ENCODE measurements at places on chromosomes 3 and 15.
A peak's percentile ranks its signal among the peaks of the same experiment; 100 is the strongest.

DNA sequence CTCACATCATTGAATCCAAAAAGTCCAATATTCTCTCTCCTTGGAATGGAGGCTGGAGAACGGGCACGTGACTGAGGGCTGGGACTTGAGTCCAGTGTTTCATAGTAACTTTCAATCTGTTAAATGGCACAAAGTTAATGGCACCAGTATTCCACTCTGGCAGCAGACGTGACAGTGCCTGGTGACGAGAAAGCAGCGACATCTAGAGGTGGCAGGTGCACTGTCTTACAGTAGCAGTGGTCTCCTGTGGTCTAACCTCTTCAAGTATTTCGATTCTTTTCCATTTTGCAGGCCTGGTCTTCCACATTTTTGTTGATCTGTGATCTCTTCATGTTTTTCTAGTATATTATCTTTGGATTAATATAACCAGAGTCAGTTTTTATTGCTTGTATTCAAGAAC lies 107.1 kb downstream of the OXSM start:
- DNase-seq, result peak; percentile 19

DNA sequence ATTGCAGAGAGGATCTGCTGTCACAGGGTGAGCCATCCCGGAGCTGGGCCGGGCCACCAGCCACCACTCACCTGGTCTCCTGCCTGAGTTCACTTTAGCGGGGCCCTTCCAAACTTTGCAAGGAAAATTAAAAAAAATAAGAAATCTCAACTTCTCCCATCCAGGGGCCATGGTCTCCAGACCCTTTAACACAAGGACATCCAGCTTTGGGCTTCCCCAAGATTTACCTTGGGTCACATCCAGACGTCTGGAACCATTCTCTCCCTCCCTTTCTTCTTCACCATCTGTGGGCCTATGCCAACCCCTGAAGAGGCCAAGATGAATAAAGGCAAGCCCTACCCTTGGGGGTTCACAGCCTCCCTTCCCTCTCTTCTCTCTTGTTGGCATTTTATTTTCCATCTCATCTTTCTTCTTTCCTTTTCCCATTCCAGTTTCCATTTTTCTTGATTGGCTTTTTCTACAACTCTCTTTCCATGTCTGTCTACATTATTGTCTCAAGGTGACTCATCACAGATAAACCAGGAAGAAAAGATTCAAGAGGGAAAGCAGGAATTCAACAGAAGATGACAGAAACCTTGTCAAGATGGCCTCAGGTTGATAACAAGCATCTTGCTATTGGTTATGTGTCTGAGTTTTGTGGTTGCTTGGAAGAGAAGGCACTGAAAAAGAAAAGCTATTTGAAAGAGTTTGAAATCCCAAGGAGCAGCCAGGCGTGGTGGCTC lies 49.5 kb downstream of the ITGA11 start:
- no peak for DNase-seq

GRCh38 chr3:69326855-69327300 lies 59.0 kb downstream of the FRMD4B start:
- DNase-seq, result no peak

DNA sequence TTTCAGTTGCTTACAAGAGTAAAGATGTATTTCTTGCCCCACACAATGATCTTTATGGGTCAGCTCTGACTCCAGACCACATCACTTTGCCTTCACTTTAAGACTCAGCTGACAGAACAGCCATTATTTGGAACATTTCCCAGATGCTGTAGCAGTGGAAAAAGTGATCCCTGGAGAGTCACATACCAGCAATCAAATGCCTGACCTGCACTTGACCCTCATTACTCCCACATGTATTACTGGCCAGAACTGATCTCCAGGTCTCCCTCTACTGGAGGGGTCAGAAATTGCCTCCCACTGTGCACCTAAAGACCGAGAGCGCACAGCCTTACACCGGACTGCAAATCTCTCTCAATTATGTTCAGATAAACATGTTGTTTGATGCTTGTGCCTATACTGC lies 88.6 kb upstream of the ZNF385D start:
- no peak for DNase-seq

- DNase-seq, result no peak
Observed at GRCh38 chr3:11362600-11362999, 90.4 kb downstream of the ATG7 start.

- DNase-seq, result no peak
Observed at GRCh38 chr3:34483311-34483887, 685.0 kb downstream of the PDCD6IP start.

- DNase-seq, result no peak
Observed at GRCh38 chr3:39186692-39187151, 5.7 kb downstream of the XIRP1 start.

DNA sequence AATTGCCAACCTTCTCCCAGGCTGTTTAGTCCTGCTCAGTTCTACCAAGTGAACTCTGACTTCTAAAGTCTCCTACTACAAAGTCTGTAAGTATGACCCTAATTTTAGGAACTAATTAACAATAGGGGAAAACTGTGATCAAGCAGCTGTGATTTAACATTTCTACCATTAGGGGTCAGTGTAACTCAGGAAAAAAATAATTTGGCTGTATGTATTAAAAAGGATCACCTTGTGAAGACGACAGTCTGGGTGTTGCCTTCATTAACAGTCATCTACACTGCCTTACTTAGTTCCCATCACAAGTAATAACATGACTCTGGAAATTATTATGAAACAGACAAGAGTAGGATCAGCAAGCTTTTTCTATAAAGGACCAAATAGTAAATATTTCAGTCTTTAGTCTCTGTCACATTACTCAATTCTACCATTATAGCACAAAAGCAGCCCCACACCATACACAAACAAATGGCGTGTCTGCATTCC lies 4.2 kb upstream of the NPHP3 start:
- peak; percentile 74 for DNase-seq
